ENCODE measurements at places on chromosomes 4 and X. TPM values are rescaled to one million over a fixed set of nuclear protein-coding genes. Genes with fewer than 3 reads are reported as not detected.

DNA sequence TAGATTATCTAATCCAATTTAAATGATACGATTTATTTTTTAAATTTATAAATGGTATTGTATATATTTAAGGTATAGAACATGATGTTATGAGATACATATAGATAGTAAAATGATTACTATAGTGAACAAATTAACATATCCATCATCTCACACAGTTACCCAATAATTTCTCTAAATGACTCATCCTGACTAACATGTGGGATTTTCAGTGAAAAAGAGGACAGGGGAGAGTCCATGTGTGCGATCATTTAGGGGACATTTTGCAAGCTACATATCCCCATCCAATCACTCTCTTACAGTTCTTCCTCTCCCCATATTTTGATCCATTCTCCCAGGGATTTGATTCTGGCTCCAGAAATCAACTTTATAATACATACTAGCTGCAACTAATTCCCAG is 88.2 kb downstream of the ABCB7 start:
- H3K36me3 ChIP-seq = peaks cover 10% of the 10 kb centered on the region
- H3K4me1 ChIP-seq = no peaks in the 10 kb centered on the region
- no peak for DNase-seq
- H3K4me3 ChIP-seq = no peak overlapping the region

- DNase-seq = no peak
- no peak overlapping the region for H3K4me3 ChIP-seq
- H3K27ac ChIP-seq = no peak overlapping the region
- no peaks in the 10 kb centered on the region for H3K36me3 ChIP-seq
- H3K4me1 ChIP-seq = peaks cover 54% of the 10 kb centered on the region
- no peaks in the 10 kb centered on the region for H3K27me3 ChIP-seq
Measured at GRCh38 chr4:69753686-69754085, 6.7 kb downstream of the SULT1B1 start.

DNA sequence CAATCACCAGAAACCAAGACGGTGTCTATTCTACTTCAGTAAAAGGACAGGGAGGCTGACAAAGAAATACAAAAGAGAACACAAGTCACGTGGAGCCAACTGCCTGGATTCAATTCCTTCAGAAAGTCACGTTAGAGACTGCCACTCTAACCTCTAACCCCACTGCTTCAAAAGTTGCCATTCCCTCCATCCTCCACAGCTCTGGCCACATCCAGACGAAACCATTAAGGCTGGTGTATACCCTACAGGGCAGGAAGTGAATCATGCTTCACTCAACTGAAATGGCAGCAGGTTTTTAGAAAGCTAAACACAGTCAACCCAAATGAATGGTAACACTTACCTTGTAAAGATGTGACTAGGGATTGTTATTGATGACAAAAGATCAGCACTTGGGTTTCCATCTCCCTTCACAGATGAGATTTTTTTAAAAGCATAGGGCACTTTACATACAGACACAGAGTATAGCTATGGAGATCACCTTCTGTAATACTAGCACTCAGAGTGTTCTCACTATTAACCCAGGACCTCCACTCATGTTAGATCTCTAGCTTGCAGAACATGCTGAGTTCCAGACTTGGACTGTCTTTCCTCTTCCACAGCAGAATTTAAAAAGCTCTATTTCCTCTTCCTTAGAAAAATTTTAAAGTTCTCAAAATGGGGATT is 37.4 kb downstream of the MAML3 start:
- H3K4me1 ChIP-seq = peaks cover 6% of the 10 kb centered on the region
- no peak overlapping the region for H3K4me3 ChIP-seq
- no peaks in the 10 kb centered on the region for H3K36me3 ChIP-seq

- H3K4me3 ChIP-seq = no peak overlapping the region
- no peak overlapping the region for H3K27ac ChIP-seq
- no peaks in the 10 kb centered on the region for H3K27me3 ChIP-seq
- DNase-seq = no peak
Measured at GRCh38 chr4:3440011-3440410, 1.8 kb upstream of the HGFAC start.

- H3K4me3 ChIP-seq = no peak overlapping the region
- DNase-seq = no peak
- H3K36me3 ChIP-seq = peaks cover 32% of the 10 kb centered on the region
- no peak overlapping the region for H3K27ac ChIP-seq
Measured at GRCh38 chrX:136691028-136691809, 43.3 kb downstream of the CD40LG start.

REELD1 gene
- 0.94 TPM for polyA plus RNA-seq
